Kasumi-1 (cell line): ENCODE measurements at places on chromosomes 4 and X.

DNA sequence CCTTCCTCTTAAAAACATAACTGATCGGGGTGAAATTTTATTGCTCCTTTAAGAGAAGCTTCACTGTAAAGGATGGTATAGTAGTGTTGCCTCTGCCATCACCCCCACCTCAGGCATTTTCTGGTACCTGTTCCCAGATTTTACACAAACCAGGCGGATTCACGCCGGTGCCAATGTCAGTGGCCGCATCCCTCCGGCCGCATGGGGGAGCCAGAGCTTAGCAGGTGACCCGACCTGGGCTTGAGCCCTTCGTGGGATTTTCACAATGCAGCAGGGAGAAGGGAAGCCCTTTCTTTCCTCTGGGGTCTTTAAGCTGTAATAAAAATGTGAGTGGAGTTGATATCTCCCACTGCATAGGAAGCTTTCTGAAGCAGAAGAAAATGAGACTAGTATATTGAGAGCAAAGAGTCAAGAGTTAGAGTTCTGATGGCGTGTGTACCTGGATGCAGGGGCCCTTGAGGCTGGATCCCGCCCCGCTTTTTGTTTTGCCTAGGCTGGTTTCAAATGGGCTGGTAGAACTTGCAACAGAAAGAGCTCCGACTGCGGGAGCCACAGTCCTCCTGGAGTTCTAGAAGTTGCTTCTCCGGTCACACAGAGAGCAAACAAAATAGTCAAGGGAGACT, 59.4 kb downstream of the POLR2B start:
- DNase-seq: peak; percentile 69

GRCh38 chr4:95728145-95728544, 111.7 kb upstream of the PDHA2 start:
- no peak for DNase-seq

DNA sequence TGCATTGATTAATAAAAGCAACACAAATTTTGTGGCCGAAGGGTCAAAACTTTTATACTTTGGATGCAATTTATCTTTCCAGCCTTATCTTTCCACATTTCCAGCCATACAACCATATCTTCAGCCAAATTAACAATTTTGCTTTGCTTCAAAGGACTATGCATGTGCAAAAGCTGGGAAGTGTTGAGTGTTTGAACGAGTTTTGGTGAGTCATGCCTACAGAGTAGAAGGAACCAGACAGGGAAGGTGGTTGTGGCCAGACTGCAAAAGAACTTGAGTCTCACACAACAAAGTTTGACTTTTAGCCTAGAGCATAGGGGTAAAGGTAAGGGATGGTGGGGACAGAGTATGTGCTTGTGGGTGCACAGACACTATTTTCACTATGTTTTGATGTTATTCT, 53.0 kb upstream of the GABRA2 start:
- no peak for DNase-seq

GRCh38 chr4:26322346-26322745, 1.5 kb downstream of the RBPJ start:
- no peak for DNase-seq

- DNase-seq: no peak
These were observed 317.7 kb downstream of the INPP4B start for GRCh38 chr4:142528433-142528832.

GRCh38 chr4:102474736-102475504, 26.2 kb upstream of the NFKB1 start:
- DNase-seq: no peak

- peak; percentile 15 for DNase-seq
These were observed 611.3 kb upstream of the CPXCR1 start for GRCh38 chrX:88135735-88136134.

- DNase-seq: no peak
These were observed 327.1 kb upstream of the VCX start for GRCh38 chrX:7515681-7516413.

DNA sequence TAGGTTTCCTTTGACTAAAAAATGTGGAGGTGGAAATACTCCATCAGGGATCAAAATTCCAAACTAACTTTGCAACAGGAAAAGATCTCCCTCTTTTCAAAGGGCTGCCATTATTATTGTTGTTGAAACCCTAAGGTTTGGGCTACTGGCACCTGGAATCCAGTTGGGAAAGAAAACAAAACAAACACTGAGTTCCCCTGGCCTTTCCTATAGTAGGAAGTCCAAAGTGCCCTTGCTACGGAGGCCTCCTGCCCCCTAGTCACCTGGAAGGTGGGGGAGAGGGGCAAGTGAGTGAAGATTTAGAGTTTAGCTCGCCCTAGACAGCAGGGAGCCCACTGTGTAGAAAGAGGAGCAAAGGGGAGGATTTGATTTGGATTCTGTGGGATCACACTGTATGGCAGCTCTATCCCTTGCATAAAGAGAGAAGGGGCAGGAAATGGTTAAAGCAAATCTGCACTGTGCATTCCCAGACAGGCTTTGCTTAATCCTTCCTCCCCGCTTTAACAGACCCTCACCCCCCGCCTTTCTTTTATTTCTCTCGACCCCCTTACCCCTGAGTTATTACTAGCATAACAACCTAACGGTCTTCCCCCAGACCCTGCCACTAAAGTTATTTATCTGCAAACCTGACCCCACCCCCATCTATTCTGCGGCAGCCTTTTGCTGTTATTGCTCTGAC, 627 bp upstream of the FAT4 start:
- peak; percentile 16 for DNase-seq

- no peak for DNase-seq
These were observed 507.2 kb downstream of the PABPC4L start for GRCh38 chr4:133694416-133694815.

DNA sequence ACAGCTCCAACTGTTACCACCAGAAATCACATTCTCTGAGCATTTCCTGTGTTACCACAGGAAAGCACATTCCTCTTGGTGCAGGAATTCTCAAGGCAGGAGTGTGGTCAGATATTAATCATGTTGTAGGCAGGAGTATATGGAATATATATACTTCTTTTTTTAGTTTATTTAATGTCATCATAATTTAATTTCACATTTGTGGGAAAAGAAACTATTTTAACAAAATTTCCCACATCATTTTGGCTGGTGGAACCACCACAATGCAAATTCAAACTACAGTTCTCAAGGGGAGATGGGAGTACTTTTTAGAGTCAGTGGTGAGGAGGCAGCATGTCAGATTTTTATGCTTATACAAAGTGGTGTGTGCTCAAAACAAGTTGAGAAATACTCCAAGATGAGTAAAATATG, 139.0 kb downstream of the ATP10D start:
- DNase-seq: no peak

DNA sequence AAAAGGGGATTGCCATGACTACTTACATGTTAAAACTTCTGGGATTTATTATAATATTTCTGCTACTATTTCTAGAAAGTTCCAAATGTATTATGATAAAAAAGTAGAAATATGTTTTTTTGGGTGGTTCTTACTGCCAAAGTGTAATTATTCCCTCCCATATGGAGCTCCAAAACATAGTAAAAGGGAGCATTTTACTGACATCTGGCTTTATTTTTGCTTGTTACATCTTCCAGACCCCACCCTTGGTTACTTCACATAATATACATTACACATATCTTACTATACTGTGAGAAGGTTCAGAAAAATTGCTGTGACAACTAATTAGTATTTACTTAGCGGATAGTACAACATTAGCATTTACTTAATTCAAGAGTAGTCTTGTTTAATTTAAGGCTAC, 205.1 kb upstream of the TLL1 start:
- no peak for DNase-seq

GRCh38 chrX:7362111-7362510, 214.2 kb upstream of the PUDP start:
- DNase-seq: no peak

- DNase-seq: no peak
These were observed 77.7 kb upstream of the DCAF8L1 start for GRCh38 chrX:28058901-28059300.

DNA sequence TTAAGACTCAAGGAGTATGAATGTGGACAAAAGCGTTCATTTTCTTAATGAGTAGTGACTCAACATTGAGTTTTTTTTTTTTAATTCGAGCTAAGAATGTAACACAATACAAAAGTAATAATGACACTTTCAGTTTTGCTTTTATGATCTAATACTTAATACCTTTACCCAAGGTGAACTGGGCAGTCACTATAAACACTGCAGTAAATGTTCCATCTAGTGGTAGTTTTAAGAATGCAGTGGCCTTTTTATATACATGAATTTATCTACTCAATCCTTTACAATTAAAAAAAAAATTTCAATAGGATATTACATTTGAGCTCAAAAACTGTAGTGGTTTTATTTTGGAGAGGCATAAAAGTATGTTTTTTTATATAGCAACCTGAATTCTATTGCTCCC, 33.9 kb downstream of the PDK3 start:
- DNase-seq: peak; percentile 1

DNA sequence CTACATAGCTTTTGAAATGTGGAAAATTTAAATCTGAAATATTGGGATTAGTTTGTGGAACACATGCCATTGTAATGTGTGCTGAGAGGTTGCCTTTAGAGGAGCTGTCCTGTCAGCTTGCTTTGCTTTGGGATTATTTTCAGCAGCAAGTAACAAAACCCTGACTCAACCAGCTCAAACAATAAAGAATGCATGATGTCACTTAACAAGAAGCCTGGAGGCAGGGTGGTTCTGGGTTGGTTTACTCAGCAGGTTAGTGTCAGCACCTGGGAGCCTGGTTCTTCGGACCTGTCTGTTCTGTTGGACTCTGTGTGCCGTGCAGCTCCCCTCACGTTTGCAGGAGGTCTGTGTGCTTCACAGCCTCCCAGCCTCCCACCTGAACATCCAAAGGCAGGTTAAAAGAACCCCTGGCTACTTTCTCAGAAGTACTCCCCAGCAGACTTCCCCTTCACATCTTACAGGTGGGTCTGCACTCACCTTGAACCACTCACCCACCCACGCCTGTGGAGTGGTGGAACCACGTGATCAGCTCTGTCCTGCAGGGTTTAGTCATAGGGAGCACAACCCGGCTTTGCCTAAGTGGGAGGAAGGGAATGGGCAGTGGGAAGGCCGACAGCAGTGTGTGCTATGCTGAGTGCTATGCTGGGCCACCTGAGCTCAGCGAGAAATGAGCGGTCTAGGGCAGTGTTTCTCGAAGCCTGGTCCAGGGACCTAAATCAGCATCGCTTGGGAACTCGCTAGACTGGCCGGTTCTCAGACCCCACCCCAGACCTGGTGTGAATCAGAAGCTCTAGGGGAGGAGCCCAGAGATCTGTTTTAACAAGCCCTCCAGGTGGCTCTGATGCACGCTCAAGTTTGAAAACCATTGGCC, 20.4 kb downstream of the TMEM131L start:
- DNase-seq: no peak
